Testis (tissue), 5 donors: ENCODE measurements at places on chromosomes 1 and 21.

DNA sequence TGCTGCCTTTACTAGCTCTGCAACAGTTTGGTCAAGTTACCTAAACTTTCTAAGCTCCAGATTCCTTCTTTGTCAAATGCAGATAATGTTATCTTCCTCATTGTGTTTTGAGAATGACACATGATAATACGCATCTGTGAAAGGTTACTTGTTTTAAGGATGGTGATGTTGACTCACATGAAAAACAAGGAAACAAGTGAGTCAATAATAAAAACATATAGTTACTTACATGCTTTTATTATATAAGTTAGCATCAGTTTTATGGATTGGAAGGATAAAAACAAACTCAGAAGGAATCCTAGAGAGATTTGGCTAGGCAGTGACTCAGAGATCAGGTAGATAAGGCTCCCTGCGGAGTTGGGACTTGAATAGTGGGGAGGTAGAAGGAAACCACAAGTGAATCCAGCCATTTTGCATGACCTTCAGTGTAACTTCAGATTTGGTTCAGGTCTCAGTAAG lies 144.6 kb downstream of the LMO4 start:
- no peak overlapping the region for H3K4me3 ChIP-seq
- no peak overlapping the region for H3K27ac ChIP-seq
- H3K27me3 ChIP-seq, result no peaks in the 10 kb centered on the region
- no peak for DNase-seq
- no peaks in the 10 kb centered on the region for H3K36me3 ChIP-seq

GRCh38 chr1:29707796-29708195 lies 471.5 kb downstream of the PTPRU start:
- H3K36me3 ChIP-seq, result no peaks in the 10 kb centered on the region
- no peaks in the 10 kb centered on the region for H3K27me3 ChIP-seq
- H3K27ac ChIP-seq, result no peak overlapping the region
- no peaks in the 10 kb centered on the region for H3K4me1 ChIP-seq
- no peak for DNase-seq

DNA sequence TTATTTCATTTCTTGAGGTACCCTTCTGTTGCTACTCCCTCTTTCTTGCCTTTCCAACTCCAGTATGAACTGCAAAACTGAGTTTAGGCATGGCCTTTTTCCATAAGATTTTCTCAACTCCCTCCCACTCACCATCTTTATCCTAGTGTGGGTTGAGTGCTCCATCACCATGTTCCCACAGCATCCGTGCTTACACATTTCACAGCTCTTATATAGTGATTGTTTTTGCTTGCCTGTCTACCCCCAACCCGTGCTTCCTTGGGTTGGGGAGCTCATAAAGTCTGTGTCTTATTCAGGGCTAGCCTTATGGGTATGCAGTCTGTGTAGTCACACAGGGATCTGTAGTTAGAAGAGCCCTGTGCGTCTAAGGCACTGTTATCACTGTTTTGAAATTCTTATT lies 68.2 kb upstream of the CCDC190 start:
- no peak overlapping the region for H3K4me3 ChIP-seq
- H3K4me1 ChIP-seq, result no peaks in the 10 kb centered on the region
- no peaks in the 10 kb centered on the region for H3K36me3 ChIP-seq
- DNase-seq, result no peak

DNA sequence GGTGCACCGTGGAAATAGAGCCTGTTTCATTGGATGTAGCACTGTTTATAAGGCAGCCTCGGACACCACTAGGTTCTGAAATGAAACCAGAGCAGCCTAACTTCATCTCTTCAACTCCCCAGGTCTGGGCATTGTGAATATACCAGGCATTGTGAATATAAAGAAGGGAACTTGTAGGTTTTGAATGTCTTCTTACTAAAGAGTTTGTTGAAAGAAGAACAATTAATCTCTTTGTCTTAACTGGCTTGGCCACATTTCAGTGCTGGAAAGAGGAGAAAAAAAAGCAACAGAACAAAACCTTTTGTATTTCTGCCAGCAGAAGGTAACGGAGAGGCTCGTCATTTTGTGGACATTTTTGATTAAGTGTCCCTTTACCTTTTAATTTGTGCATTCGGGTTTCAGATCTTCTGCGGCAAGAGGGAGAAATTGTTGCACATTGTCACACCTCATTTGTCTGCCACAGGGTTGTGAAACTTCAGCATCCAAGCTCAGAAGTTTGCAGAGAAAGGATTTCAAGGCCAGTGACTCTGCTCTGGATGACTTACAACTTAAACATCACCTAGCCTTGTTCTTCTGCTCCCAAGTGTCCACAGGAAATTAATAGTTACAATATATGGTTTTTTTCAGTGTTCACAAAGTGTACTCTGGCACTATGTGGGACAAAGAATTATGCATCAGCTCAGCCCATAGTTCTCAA lies 158.3 kb downstream of the KAZN start:
- no peaks in the 10 kb centered on the region for H3K36me3 ChIP-seq
- no peaks in the 10 kb centered on the region for H3K27me3 ChIP-seq
- H3K27ac ChIP-seq, result no peak overlapping the region
- no peak overlapping the region for H3K4me3 ChIP-seq
- DNase-seq, result no peak

DNA sequence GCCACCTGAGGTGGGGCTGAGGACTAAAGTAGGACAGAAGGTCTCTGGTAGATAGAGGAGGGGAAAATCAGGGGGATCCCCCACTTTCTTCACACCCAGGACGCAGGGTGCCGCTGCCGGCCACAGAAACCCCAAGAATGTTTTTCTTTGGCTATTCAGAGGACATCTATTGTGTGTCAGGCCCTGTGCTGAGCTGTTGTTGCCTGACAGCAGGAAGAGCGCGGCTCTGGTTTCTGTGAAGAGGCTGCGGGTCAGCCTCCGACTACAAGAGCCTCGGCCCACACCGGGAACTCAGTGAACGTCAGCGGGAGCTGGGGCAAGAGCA lies 407 bp upstream of the PIGV start:
- peak overlapping the region; percentile 100 for H3K27ac ChIP-seq
- DNase-seq, result no peak
- H3K36me3 ChIP-seq, result no peaks in the 10 kb centered on the region
- no peaks in the 10 kb centered on the region for H3K27me3 ChIP-seq

GRCh38 chr21:14284481-14284880 lies 68.5 kb downstream of the RBM11 start:
- H3K4me3 ChIP-seq, result no peak overlapping the region
- H3K4me1 ChIP-seq, result no peaks in the 10 kb centered on the region
- DNase-seq, result no peak
